ENCODE measurements at places on chromosomes 5 and 9. TPM values are rescaled to one million over a fixed set of nuclear protein-coding genes. Genes with fewer than 3 reads are reported as not detected.
A peak's percentile ranks its signal among the peaks of the same experiment; 100 is the strongest.

GRCh38 chr5:139650689-139651042 lies 2.5 kb downstream of the CXXC5 start:
- H3K4me1 ChIP-seq = peaks cover 32% of the 10 kb centered on the region
- peak overlapping the region; percentile 99 for H3K4me3 ChIP-seq
- H3K36me3 ChIP-seq = no peaks in the 10 kb centered on the region
- H3K27ac ChIP-seq = no peak overlapping the region
- H3K27me3 ChIP-seq = peaks cover 11% of the 10 kb centered on the region

- H3K4me1 ChIP-seq = no peaks in the 10 kb centered on the region
- H3K4me3 ChIP-seq = no peak overlapping the region
- H3K27me3 ChIP-seq = no peaks in the 10 kb centered on the region
- no peaks in the 10 kb centered on the region for H3K36me3 ChIP-seq
- H3K27ac ChIP-seq = no peak overlapping the region
- DNase-seq = no peak
These were observed 33.6 kb upstream of the IER5L start for GRCh38 chr9:129211686-129212085.

OR1K1 gene
- total RNA-seq = not detected

- H3K36me3 ChIP-seq = no peaks in the 10 kb centered on the region
- no peak overlapping the region for H3K27ac ChIP-seq
- H3K27me3 ChIP-seq = no peaks in the 10 kb centered on the region
- no peak overlapping the region for H3K4me3 ChIP-seq
- 0 out of 2 replicates have a peak, but pooled peaks cover 2% of the 10 kb centered on the region for H3K4me1 ChIP-seq
- DNase-seq = no peak
These were observed 88.9 kb downstream of the EBF1 start for GRCh38 chr5:159010661-159011442.

TRIM32 gene
- 15.5 TPM for total RNA-seq

POU4F3 gene
- not detected for total RNA-seq

CER1 gene
- total RNA-seq = 22.3 TPM

- no peak overlapping the region for H3K27ac ChIP-seq
- peaks cover 2% of the 10 kb centered on the region for H3K4me1 ChIP-seq
- H3K36me3 ChIP-seq = peaks cover 26% of the 10 kb centered on the region
- no peak for DNase-seq
- peak overlapping the region; percentile 85 for H3K4me3 ChIP-seq
These were observed 496 bp downstream of the MAPK9 start for GRCh38 chr5:180291234-180291940.

GRCh38 chr5:107871023-107871422 lies 200.3 kb upstream of the EFNA5 start:
- no peak overlapping the region for H3K4me3 ChIP-seq
- H3K27me3 ChIP-seq = no peaks in the 10 kb centered on the region
- DNase-seq = no peak
- no peaks in the 10 kb centered on the region for H3K4me1 ChIP-seq
- H3K27ac ChIP-seq = no peak overlapping the region
- no peaks in the 10 kb centered on the region for H3K36me3 ChIP-seq

- H3K27me3 ChIP-seq = no peaks in the 10 kb centered on the region
- DNase-seq = no peak
- no peaks in the 10 kb centered on the region for H3K4me1 ChIP-seq
- H3K4me3 ChIP-seq = no peak overlapping the region
- H3K36me3 ChIP-seq = no peaks in the 10 kb centered on the region
These were observed 347.4 kb upstream of the NUDT12 start for GRCh38 chr5:103910011-103910410.
